NCI-H1417 (cell line): ENCODE measurements at places on chromosomes 12 and 14.

DNA sequence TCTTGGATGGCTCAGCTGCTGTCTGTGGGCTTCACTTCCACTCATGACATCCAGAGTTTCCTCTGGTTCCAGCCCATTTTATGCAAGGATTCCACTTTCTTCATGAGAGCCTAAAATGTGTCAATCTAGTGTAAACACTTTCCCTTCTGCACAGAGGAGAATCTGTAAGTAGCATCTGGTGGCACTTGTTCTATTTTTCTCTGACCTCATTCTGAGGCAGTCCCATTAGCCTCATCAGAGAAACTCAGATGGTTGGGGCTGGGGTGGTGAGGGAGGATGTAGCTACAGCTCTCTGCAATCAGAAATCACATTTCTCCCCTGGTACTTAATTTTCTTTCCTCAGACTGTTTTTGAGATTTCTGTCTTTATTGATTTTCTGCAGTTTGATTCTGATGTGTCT lies 81.6 kb downstream of the PRMT8 start:
- DNase-seq: no peak

DNA sequence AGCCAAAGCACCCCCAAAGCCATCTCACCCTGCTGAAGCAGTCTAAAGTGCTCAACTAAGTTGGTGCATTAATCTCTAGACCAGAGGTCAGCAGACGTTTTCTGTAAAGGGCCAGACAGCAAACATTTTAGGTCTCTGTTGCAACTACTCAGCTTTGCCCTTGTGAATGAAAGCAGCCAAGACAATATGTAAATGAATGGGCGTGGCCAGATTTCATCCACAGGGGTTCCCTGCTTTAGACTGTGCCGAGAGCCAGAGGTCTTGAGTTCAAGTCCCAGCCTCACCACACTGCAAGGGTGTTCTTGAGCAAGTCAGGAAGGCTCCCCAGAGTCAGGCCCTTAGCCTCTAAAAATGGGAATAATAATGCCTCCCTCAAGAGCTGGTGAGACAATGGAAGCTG lies 166.2 kb downstream of the CHST11 start:
- DNase-seq: no peak

DNA sequence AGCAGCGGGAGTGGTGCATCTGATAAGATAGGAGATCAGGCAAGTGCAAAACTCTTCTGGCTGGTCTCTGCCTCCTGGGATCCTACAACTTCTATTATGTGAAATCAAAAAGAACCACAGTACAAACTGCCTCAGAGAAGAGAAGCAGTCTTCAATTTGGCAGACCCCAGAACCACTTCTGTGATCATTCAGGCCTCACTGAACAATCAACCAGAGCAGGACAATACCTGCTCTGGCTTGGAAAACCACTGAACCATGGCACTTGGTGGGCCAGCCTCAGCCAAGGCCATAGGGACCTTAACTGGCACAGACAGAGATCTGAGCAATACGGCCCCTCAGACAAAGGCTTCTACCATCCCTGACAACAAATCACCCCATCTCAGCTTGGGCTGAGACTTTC lies 103.0 kb downstream of the NDUFA12 start:
- DNase-seq: no peak

- peak; percentile 36 for DNase-seq
Measured at GRCh38 chr14:24037658-24038037, 14.2 kb upstream of the CARMIL3 start.

GRCh38 chr14:99609245-99610170 lies 5.5 kb upstream of the CCDC85C start:
- no peak for DNase-seq

DNA sequence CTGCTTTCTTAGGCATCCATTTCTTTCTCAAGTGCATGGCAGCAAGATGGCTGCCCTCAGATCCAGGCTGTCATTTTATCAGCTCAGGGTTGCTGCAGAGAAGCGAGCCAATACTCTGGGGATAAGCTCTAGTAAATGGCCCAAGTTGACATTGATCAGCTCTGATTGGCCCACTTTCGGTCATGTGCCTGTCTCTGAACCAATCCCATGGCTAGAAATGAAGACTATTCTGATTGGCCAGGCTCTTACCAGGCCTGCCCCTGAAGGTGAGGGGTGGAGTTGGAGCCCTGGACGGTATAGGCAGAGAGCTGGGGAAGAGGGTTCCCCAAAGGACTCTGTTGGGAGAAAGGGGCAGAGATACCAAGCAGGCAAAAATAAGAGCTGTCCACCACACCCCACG lies 41.4 kb downstream of the MYO1H start:
- no peak for DNase-seq

DNA sequence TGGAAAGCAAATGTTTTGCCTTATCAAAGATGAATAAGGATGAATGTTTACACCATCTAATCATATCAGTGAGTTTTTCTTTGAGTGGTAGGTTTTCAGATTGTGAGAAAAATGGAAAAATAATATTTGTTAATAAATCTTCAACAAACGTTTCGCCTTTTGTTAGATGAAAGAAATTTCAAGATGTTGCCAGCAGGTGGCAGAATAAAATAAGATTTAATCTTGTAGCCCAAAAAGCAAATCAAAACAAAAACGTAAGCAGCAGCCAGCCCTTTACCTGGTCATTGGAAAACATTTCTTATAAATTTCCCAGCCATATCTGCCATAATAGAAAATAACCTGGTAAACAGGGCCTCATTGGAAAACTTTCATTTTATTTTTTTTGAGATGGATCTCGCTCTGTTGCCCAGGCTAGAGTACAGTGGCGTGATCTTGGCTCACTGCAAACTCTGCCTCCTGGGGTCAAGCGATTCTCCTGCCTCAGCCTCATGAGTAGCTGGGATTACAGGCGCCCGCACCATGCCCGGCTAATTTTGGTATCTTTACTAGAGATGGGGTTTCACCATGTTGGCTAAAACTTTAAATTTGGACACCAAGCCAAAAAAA lies 15.4 kb upstream of the TMEM120B start:
- peak; percentile 87 for DNase-seq

DNA sequence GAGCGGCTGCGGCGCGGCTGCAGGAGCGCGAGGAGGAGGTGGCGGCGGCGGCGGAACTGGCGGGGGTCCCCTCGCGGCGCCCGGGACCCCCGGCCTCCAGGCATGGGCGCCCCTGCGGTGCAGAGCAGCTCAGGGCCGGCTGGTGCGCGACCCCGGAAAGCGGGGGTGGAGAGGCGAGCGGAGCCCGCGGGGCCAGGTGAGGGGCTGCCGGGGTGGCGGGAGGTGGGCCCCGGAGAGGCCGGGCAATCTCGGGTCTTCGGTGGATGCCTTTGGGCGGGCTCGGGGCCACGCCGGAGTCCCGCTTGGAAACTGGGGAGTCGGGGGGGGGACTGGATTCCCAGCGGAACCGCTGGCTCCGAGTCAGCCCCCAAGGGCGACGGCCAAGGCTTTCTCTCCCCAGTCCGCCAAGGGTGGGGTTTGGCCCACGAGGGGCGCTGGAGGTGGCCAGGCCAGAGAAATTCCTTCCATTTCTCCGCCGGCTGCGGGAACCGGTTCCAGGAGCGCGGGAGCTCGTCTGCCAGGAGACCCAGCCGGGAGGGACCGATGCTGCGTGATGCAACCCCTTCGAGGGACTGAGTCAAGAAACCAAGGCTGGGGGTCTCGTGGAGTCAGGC lies 13.9 kb upstream of the NR4A1 start:
- peak; percentile 63 for DNase-seq

- no peak for DNase-seq
Measured at GRCh38 chr14:102802834-102803523, 25.7 kb downstream of the TRAF3 start.

DNA sequence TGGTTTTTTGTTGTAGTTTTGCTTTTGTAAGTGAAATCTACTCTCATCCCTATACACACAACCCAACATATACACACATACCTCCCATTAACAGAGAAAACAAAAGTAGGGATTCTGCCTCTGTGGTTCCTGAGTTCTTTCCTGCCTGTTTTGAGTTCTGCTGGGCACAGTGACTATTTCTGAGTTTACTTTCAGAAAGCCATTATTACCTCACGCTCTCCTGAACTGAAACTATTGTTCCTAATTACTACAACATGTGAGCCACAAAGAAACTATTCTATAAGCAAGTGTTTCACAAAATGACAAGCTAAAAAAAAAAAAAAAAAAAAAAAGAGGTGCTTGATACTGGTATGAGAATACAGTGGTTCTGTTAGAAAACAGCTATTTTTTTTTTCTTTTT lies 110.9 kb downstream of the ALG10B start:
- DNase-seq: no peak

- DNase-seq: no peak
Measured at GRCh38 chr14:103378038-103378854, 7.0 kb upstream of the MARK3 start.
